ENCODE measurements at places on chromosomes 2 and 18. TPM values are rescaled to one million over a fixed set of nuclear protein-coding genes. Genes with fewer than 3 reads are reported as not detected.
A peak's percentile ranks its signal among the peaks of the same experiment; 100 is the strongest.

INHBB gene
- 15.6 TPM for total RNA-seq

NPAS2 gene
- total RNA-seq: 47.0 TPM

CDK5R2 gene
- not detected for total RNA-seq

ERMN gene
- total RNA-seq: not detected

HS1BP3 gene
- total RNA-seq: 19.6 TPM

G6PC2 gene
- not detected for total RNA-seq

SERPINB4 gene
- not detected for total RNA-seq

GRCh38 chr2:102025583-102026267 is 34.0 kb downstream of the IL1R2 start:
- DNase-seq: no peak

DNA sequence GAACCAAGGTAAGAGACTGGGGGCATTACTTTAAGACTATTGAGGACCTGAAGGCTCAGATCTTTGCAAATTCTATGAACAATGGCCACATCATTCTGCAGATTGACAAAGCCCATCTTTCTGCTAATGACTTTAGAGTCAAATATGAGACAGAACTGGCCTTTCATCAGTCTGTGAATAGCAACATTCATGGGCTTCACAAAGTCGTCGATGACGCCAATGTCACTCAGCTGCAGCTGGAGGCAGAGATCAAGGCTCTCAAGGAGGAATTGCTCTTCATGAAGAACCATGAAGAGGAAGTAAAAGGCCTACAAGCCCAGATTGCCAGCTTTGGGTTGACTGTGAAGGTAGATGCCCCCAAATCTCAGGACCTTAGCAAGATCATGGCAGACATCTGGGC is 43.8 kb upstream of the SLC4A10 start:
- no peak for DNase-seq

- DNase-seq: no peak
These were observed 401.6 kb upstream of the TNP1 start for GRCh38 chr2:217261452-217261851.

DNA sequence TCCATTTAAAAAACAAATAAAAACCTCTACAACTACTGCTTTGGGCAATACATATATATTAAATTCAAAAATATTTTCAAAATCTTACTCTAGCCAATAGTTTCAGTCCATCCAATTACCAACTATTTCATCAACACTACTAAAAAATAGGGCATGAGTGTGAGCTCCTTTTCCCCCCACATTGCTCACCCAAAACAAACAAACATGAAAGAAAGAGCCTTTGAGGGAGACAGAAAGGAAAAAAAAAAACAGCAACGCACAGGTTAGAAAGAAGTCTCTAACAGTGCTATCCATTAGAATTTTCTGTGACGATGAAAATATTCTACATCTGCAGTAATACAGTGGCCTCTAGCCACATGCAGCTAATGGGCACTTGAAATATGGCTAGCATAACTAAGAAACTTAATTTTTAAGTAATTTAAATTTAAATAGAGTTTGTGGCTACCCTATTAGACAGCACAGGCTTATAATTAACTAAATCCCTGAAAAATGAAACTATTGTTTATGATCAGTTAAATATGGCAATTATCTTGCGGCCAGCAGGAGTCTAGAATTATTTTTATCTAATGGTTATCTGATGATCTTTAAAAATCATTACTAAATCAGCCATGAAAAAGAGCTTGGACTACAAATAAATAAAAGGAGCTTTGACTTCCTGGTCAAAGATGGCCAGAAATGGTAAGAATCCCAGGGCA is 59.2 kb downstream of the RBMS1 start:
- DNase-seq: no peak

GRCh38 chr2:69300650-69301049 is 86.4 kb downstream of the GFPT1 start:
- DNase-seq: no peak

DNA sequence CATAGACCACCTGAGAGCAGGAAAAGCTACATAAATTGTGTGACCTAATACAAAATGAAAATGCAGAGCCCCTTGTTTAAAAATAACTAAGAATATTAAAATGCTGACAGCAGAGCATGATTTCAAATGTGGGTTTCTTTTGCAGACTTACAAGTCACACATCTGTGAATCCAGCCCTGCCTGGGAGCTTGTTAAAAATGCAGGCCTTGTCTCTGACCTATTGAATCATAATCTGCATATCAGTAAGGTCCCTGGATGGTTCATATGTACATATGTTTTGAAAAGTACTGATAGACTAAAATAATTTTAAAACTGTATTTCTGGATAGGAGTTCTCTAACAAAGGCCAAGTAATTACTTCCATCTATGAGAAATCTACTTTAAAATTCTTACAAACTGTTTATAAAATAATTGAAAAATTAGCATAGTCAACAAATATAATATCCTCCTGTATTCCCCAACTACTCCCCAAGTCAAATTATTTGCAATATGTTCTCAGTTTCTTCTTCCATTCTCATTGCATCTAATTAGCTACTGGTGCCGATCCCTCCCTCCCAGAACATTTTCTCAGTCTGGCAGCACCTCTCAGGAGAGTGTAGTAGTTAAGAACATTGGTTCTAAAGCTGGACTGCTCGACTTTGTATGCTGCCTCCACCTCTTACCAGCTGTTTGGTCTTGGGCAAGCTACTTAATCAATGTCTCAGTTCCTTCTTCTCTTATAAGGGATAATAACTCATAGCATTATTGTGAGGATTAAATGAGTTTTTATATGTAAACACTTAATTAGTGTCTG is 1040.4 kb upstream of the CDH2 start:
- DNase-seq: no peak

GRCh38 chr18:48027401-48027963 is 97.0 kb upstream of the SMAD2 start:
- DNase-seq: no peak

GRCh38 chr2:43553341-43553855 is 42.4 kb downstream of the THADA start:
- no peak for DNase-seq

- DNase-seq: no peak
These were observed 35.4 kb downstream of the INPP4A start for GRCh38 chr2:98479959-98480524.

DNA sequence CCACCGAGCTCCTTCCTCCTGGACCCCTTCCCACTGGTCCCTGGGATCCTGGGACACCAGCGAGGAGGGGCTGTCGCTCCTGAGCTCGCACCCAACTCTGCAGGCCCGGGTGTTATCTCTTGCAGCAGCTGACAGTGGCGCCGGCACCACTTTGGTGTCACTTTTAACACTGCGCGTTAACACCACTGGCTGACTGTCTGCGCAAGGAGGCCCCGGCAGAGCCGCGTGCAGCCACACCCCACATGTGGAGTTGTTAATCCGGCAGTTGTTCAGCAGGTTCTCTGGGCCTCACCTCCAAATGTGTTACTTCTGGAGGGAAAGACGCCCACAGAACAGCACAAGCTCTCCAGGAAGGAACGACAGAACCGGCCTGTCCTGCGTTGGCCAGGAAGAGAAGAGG is 155.0 kb upstream of the GLI2 start:
- no peak for DNase-seq

DNA sequence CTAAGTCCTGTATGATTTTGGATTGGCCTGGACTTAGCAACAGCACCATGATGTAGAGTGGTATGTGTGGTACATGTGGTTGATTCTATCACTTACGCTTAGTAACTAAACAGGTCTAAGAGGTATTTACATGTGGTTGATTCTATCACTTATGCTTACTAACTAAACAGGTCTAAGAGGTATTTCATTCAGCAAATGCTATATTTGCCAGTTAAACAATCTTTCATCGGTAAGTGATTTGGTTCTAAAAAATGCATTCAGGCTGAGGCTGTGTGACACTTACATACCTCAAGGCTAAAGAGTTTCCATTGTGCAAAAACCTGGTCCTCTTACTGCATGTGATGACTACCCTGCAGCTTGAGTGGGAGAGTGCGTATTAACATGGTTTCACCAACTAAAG is 13.1 kb downstream of the EIF4E2 start:
- DNase-seq: no peak

DNA sequence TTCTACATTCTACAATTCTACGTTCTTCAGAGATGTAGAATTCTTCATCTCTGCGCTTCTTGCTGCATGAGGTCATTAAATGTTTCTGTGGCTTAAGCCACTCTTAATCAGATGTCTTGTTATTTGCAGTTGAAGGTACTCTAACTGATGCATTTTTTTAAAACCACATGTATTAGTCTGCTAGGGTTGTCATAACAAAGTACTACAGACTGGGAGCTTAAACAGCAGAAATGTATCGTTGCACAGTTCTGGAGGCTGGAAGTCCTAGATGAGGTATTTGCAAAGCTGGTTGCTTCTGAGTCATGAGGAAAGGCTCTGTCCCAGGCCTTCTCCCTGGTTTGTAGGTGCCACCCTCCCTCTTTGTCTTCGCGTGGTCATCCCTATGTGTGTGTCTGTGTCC is 176.3 kb upstream of the GLI2 start:
- no peak for DNase-seq

DNA sequence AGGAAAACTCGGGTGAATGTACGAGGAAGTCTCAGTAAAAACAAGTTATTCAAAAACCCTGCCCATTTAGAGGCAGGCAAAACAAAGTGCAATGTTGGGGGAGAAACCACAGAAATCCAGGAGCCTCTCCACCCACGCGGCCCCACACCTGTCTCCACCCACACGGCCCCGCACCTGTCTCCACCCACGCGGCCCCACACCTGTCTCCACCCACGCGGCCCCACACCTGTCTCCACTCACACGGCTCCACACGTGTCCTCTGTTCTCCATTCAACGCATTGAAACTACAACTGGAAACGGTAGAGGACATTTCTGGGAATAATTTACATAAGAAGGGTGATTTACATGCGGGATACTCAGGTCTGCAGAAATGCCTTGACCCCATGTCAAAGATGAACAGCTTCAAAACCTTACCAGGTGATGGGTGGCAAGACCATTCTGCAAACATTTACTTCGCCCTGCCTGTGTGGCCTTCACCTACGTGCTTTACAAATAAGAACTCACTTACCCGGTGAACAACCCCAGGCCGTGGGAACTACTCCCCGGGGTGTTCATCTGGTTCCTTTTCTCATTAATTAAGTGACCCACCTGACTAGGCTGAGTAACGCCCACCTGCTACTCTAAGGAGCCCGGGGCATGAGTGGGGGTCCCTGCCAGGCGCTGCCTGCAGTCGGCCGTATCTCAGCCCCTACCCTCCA is 100.4 kb downstream of the EIPR1 start:
- no peak for DNase-seq

- no peak for DNase-seq
These were observed 65.3 kb downstream of the MYT1L start for GRCh38 chr2:2265747-2266279.

GRCh38 chr2:15273452-15273851 is 287.7 kb downstream of the NBAS start:
- DNase-seq: no peak

GRCh38 chr2:60677356-60677755 is 78.7 kb upstream of the PAPOLG start:
- no peak for DNase-seq

DNA sequence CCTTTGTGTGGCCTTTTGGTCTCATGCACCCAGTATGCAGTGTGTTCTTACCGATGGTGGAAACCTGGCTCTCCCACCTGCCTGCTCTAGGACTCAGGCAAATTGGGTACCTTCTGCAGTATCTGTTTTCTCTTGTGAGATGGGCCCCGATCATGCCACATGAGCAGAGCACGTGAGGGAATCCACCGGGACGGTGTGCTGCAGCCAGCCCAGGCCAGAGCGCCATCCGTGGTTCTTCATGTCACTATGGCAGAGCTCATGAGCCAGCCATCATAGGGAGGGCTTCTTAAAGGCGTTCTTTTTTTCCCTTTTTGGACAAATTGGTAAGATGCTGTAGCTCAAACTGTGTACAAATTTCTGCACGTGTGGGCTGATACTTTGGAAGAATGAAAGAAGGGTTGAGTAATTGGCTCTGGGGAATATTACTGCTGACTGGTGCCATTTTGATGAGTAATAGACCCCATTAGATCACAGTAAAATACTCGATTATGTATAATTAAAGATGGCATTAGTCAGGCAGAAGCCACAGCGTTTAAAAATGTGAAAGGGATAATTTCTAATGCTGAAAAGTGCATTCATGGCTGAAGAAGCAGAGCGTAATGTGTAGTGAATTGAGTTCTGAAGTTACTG is 19.2 kb downstream of the SH3RF3 start:
- no peak for DNase-seq

- peak; percentile 38 for DNase-seq
These were observed 16.3 kb downstream of the SLC3A1 start for GRCh38 chr2:44291281-44292248.

GRCh38 chr2:128626760-128627511 is 308.3 kb upstream of the HS6ST1 start:
- no peak for DNase-seq

GRCh38 chr2:573025-573424 is 104.2 kb downstream of the TMEM18 start:
- DNase-seq: no peak

DNA sequence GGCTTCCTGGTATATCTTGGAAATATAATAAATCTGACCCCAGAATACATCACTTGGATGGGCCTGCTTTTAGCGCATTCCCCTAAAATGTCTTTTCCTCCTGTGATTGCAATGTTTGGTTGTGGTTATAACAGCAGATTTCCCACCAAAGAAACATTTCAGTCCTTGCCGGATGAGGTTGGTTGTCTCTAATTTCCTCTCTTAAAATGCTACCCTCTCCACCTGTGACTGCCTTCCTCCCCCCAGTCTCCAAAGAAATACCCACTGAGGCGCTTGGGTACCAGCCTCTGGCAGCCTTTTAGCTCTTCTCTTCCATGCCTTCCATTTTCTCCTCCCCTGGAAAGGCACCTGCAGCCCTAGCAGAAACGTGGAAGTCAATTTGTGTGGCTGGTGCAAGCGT is 102.1 kb upstream of the SIX3 start:
- no peak for DNase-seq

GRCh38 chr18:37617623-37618022 is 52.0 kb upstream of the CELF4 start:
- DNase-seq: no peak

DNA sequence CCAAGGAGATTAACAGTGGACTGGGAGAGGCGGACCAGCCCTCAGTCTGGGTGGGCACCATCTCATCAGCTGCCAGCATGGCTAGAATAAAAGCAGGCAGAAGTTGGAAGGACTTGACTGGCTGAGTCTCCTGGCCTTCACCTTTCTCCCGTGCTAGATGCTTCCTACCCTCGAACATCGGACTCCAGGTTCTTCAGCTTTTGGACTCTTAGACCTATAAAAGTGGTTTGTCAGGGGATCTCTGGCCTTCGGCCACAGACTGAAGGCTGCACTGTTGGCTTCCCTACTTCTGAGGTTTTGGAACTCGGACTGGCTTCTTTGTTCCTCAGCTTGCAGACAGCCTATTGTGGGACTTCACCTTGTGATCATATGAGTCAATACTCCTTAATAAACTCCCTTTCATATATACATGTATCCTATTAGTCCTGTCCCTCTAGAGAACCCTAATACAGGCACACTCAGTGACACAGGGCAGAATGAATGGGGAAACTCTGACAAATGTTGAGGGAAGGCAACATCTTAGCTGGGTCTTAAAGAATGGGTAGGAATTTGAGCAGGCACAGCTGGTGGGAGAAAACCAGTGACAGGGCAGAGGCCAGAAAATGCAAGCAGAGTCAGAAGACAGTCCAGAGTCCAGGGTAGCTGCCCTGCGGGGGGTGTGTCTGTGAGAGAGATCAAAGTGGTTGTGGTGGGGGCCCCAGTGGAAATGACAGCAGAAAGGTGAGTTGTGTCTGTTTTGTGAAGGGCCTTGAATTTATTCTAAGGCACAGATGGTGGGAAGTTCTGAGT is 108.1 kb upstream of the CD302 start:
- no peak for DNase-seq

Data from gastrocnemius medialis (tissue), 4 donors.